Activated naive CD4-positive, alpha-beta T cell (primary cell): ENCODE measurements at places on chromosomes 7 and 10.

- DNase-seq, result no peak
These were observed 706.4 kb downstream of the SORCS3 start for GRCh38 chr10:105347487-105347886.

GRCh38 chr7:34430456-34430855 is 227.6 kb upstream of the NPSR1 start:
- no peak for DNase-seq

DNA sequence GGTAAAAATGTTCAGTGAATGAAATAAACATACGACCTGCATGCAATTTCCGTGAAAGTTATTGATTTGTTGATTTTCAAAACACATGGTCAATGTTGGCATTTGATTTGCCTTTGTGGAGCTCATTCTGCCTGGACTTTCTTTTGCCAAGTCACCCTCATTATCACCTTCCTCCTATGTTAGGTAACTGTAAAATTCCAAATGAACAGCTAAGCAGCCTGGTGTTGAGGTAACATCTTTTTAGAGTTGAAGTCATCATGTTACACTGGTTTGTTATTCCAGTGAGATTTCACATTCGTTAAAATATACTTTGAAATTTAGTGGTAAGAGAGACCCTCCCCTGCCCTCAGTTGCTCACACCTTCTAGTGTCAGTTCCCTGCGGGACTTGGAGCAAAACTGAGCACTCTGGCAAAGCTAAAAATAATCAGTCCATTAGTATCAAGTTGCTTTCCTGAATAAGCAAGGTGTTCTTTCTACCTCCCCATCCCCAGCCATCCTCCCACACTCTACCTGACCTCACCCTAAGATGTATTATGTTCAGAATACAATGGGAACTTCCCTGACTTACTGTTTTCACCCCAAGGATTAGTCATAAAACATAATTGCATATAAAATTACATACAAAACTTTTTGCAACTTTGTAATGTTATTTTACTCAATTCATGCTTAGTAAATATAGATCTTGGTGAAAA is 283.3 kb upstream of the SEMA3A start:
- DNase-seq, result no peak

- no peak for DNase-seq
These were observed 25.8 kb downstream of the BRAF start for GRCh38 chr7:140898786-140899536.

GRCh38 chr7:130922206-130923112 is 188.5 kb upstream of the KLF14 start:
- no peak for DNase-seq

DNA sequence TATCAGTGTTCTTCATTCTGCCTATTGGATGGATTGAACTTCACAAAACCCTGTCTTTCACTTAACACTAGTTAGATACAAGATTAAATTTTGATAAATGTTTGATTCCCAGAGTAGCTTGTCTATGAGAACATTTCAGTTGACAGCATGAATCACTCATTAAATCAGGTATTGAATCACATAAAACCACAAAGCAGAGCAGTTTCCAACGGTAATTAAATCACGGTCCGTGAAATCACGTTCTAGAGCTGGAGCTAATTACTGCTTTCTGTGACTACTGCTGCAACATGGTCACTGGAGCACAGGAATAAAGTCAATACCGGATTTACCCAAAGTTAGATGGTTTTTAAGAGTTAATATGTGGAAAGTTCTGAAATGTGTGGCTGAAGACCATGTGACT is 257.8 kb upstream of the PCDH15 start:
- DNase-seq, result no peak

DNA sequence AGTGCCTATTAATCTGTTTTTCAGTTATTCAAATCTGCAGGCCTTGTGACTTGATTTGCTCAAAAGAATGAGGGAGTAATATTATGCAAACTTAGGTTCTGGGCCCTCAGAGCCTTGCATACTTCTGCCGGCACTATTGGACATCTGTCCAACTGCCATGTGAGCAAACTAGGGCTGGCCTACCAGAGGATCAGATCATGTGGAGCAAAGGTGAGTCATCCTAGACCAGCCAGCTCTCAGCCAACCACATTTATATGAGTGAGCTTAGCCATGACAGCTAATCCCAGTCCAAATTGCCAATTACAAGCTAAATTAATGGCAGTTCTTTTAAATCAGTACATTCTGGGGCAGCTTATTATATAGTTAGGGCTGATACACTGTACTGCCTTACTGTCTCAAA is 69.6 kb downstream of the SDHAF3 start:
- DNase-seq, result no peak

DNA sequence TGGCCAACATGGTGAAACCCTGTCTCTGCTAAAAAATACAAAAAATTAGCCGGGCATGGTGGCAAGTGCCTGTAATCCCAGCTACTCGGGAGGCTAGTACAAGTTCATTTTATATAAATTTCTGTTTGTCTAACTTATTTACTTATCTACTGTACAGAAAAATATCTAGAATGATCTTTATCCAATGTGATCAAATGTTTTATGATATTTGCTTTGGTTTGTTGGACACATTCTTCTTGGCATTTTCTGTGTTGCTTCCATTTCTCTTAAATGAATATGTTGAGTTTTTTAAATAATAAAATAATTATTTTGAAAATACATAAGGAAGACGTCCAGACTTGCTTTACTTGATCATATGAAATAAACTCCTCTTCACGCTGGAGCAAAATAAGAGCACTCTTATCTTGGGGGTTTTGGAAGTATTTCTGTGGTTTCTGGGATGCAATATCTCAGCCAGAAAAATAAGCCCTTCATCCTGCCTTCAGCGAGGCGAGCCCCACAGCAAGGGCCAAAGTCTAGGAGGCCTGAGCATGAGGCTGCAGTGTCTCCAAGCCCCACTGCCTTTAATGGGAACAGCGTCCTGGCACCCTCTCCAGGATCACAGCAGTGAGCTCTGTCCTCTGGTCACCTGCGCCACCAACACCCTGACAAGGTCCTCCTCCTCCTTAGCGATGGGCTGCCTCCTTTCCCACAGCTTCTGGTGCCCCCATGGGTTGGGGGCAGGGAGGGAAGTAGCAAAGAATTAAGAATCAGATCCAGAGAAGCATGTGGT is 480.2 kb downstream of the KCNMA1 start:
- DNase-seq, result no peak

GRCh38 chr10:77188521-77188920 is 449.1 kb downstream of the KCNMA1 start:
- DNase-seq, result no peak

DNA sequence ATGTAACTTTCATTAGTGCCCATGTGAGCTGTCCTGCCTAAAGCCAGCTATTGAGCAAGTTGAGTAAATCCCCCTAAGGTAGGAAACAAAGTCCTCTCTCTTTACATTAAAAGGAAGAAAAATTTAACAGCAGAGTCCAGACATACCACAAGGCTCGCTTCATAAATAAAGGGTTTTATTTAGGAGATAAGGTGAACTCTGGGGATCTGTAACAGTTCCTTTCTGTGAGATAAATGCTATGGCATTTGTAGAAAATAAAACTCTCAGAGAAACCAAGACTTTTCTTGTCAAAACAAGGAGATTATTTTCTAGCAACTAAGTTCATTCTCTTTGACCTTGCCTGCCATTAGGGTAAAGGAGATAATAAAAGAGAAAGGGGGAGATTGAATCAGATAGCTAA is 32.3 kb upstream of the LYZL1 start:
- no peak for DNase-seq

- DNase-seq, result no peak
These were observed 35.3 kb upstream of the BET1 start for GRCh38 chr7:94039368-94040035.

GRCh38 chr7:135708041-135708440 is 19.9 kb downstream of the SLC13A4 start:
- no peak for DNase-seq

DNA sequence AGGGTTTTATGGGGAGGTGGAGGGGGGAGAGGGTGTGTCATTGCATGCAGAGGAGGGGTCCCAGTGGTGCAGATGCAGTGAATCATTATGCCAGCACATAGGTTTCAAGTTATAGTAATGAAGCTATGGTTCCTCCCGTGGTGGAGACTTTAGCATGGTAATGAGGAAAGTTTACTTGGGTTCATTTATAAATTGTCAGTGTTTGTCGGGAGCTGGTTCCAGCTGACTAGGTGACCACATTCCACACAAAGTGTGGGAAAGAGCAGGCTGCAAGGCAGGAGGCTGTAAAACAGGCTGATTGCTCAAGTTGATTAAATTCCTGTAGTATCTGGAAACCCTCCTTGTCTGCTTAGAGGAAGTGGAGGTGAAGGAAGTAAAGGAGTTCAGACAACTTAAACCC is 78.9 kb downstream of the SRI start:
- no peak for DNase-seq

DNA sequence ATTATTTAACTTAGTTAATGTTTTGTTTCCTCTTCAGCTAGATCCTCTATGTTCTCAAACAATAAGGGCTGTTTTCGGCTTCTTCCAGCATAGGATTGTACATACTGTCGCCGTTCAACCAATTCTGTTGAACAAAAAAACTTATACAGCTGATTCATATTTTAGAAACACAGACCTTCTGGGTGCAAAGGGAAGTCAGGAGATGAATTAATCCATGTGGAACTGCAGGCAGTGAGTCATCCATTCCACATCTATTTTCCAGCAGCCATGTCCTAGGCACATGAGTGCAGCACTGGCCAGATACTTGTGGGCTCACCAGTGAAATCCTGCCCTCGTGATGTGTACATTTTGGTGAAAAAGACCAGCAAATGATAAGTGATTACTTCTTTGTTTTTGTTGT is 163.2 kb downstream of the JAZF1 start:
- DNase-seq, result no peak

- no peak for DNase-seq
These were observed 216.3 kb downstream of the CHRM2 start for GRCh38 chr7:137084607-137085380.

GRCh38 chr7:14839307-14839706 is 63.2 kb downstream of the DGKB start:
- DNase-seq, result no peak

GRCh38 chr7:68399991-68400590 is 1198.2 kb upstream of the AUTS2 start:
- DNase-seq, result no peak

GRCh38 chr10:49738616-49739360 is 23.3 kb downstream of the OGDHL start:
- DNase-seq, result no peak

DNA sequence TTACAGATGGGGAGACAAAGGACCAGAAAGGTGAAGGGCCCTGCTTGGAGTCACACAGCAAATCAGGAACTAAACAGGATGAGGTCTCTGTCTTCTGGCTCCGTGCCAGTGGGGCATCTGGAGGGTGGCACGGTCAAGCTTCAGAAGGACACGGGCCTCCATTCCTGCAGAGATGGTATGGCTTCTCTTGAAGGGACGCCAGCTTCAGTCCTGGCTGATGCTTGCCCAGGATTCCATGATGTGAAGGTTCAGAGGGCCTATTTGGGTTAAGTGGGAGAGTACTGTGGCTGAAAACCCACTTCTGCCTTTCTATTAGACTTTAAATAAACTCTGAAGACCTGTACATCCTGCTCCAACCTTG is 6.1 kb downstream of the RAMP3 start:
- DNase-seq, result no peak

DNA sequence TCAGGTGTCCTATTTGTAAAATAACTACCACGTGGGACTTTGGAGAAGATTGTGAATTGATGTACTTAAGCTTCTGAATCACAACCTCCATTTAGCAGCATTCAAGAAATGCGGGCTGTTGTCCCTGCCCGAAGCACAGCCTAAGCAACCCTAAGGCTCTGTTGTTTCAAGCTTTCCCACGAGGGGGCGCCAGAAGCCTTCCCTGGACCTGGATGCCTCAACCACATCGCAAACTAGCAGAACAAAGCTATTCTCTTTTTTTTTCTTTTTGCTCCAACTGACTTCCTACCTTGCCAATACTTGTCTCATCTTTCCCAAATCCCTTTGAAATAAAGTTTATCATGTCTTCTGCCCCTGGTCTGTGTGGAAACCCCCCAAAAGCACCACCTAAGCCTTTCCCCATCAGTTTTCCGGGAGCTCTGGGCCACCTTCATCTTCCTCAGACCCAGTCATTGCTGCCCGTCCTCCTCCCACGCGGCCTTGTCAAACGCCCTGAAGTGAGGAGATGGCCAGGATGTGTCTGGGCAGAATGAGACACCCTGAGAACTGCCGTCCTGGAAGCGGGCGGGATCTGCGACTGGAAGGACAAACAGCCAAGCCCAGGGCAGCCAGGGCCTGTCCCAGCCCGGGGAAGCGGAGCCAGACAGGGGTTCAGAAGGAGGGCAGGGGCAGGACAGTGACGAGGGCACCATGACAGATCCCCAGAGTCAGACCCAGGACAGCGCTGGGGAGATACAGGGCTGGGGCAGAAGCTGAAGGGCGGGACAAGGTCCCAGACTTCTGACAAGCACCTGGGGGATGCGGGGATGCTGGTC is 112.7 kb downstream of the SLIT1 start:
- DNase-seq, result peak; percentile 55

DNA sequence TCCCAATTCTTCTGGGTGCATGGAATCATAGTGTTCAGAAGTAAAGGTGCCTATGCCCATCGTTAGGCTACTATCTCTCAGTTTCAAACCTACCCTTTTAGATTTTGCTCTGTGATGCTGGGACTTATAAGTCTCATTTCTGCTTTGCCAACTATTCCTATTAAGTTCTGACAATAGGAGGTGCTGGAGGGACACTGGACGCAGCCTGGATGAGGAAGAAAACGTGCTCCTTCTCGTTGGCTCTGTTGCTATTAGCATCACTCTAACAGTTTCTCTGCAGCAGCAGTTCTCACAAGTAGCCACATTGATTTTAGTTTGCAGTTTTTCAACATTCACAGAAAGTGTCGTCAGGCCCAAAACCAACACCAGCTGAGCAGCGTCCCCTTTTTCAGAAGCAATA is 72.4 kb downstream of the ABCC2 start:
- no peak for DNase-seq
